ENCODE measurements at places on chromosomes 6 and 20.

DNA sequence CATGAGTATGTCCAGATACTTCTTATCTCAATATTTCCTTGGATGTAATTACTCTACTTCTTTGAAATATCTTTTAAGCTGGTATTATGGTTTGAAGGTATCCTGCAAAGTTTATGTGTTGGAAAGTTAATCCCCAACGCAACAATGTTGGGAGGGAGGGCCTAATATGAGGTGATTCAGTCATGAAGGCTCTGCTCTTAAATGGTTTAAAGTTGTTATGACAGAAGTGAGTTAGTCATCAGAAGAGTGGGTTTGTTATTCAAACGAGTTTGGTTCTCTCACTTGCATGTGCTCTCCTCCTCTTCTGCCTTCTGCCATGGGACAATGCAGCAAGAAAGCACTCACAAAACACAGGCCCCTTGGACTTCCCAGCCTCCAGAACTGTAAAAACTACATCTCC is 176.3 kb downstream of the KCNQ5 start:
- no peak for DNase-seq

DNA sequence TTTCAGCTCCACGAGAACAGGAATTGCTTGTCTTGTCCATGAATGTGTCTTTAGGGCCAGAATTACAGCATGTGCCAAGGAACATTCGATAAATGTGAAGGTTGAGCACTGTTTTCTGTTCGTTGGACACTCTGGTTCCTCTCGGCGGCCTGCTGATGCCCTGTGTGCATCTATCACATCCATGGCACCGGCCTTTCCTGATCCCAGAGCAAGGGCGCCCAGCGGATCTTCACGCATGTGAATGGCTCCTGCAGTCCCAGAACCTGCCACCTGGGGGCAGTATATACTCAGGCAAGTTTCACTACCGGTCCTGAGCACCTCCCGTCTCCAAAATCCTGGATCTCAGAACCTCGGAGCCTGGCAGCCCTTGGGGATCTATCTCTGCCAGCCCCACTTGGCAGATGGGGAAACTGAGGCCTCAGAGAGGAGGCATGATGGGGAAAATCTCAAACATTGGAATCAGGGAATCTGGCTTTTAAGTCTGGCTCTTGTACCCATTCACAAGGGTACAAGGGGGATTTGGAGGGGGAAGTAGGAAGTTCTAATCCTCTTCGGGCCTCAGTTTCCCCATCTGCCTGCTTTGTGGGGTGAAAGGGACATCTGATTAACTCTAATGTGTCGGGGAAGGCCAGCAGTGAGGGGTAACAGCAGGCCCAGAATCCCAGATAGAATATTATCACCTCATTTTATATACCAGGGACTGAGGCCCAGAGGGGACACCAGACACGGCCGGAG is 4.3 kb upstream of the CEBPB start:
- DNase-seq = peak; percentile 93

- DNase-seq = peak; percentile 31
Observed at GRCh38 chr6:45780523-45780922, 235.1 kb downstream of the CLIC5 start.

DNA sequence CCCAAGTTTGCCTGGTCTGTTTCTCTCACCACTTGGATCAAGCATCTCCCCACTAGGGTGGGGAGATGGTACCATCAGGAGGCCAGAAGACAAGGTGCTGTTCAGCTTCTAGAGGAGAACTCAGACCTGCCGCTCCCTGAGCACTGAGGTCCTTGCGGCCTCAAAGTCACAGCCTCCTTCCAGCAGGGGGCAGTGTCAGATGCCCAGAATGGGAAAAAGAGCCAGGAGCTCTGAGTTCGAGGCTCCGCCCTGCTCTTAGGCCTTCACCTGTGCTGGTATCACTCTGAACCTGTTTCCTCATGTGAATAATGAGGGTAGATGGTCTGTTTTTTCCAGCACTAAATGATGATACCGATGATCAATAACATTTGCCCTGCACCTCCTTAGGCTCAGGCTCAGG is 68.7 kb downstream of the TOX2 start:
- DNase-seq = peak; percentile 22

DNA sequence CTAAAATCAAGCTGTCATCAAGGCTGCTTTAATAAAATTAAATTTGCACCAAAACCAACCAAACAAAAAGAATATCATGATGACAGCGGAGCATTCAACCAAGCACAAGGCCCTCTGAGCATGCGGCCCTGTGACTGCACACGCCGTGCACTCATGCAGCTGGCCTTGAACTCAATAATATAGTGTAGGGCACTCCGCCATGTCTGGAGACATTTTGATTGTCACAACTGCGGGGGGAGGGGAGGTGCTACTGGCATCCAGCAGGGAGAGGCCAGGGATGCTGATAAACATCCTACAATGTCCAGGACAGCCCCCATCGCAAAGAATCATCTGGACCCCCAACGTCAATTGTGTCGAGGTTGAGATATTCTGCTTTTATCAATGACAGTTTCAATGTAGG is 9.7 kb downstream of the MOCS3 start:
- peak; percentile 28 for DNase-seq

- DNase-seq = peak; percentile 33
Observed at GRCh38 chr6:122838060-122838780, 49.2 kb downstream of the SMPDL3A start.

GRCh38 chr20:39983183-39983582 is 705.9 kb downstream of the MAFB start:
- DNase-seq = no peak

- DNase-seq = no peak
Observed at GRCh38 chr6:129643176-129643575, 66.8 kb downstream of the ARHGAP18 start.

- DNase-seq = no peak
Observed at GRCh38 chr6:136551103-136551502, 881 bp upstream of the MAP7 start.

- DNase-seq = no peak
Observed at GRCh38 chr6:32669240-32669639, 2.8 kb upstream of the HLA-DQB1 start.

DNA sequence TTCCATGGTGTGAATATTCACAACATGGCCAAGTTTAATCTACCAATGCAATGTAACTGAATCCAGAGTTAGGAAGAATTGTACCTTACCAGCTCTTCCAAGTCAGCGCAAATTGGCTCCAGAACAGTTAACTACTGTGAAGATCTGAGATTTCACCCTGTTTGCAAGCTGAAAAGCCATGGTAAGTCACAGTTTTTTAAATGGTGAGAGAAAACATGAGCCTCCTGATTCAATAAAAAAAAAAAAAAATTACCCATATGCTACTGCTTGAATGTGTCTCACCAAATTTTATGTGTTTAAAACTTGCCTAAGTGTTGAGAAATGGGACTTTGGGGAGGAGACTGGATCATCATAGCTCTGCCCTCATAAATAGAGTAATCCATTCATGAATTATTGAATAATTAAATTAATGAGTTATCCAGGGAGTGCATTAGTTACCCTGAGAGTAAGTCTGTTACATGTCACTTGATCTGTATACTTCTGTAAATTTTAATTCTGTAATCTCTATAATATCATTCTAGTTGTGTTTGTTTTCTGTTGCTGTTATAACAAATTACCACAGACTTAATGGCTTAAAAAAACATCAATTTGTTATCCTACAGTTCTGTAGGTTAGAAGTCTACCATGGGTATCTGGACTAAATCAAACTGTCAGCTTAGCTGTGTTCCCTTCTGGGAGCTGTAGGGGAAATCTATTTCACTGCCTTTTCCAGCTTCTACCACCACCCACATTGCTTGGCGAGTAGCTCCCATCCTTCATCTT is 1355.9 kb downstream of the GRIK2 start:
- no peak for DNase-seq

DNA sequence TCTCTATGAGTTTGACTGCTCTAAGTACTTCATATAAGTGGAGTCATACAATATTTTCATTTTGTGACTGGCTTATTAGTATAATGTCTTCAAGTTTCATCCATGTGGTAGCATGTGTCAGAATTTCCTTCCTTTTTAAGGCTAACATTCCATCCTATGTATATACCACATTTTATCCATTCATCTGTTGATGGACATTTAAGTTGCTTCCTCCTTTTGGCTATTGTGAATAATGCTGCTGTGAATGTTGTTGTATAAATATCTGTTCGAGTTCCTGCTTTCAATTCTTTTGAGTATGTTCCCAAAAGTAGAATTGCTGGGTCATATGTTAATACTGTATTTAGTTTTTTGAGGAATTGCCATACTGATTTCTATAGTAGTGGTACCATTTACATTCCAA is 79.5 kb downstream of the PTPRA start:
- DNase-seq = no peak

GRCh38 chr20:25043499-25044260 is 14.3 kb downstream of the ACSS1 start:
- no peak for DNase-seq

DNA sequence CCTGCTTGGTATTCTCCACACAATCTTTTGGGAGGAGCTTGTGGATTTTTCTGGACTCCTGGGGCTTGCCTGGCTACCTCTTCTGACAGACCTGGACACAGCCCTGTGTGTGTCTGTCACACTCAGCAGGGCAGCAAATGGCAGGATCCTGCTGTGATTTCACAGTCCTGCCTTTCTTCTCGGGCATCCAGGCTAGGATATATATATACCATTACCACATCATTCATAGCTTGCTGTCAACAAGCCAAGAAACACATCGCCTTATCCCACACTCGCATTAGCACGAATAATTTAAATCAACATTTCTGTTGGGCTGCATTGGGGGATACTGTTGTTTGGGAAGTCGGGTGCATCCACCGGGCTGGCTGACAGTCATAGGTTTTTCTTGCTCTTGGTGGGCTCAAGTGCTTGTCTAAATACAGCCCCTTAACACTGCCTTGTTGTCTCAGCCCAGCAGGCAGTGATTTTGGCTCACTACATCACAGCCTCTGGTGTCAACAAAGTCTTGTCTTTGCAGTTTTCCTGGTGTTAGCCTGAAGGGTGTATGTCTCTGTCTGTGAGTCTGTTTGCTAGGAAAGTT is 154.9 kb upstream of the FERMT1 start:
- DNase-seq = no peak

DNA sequence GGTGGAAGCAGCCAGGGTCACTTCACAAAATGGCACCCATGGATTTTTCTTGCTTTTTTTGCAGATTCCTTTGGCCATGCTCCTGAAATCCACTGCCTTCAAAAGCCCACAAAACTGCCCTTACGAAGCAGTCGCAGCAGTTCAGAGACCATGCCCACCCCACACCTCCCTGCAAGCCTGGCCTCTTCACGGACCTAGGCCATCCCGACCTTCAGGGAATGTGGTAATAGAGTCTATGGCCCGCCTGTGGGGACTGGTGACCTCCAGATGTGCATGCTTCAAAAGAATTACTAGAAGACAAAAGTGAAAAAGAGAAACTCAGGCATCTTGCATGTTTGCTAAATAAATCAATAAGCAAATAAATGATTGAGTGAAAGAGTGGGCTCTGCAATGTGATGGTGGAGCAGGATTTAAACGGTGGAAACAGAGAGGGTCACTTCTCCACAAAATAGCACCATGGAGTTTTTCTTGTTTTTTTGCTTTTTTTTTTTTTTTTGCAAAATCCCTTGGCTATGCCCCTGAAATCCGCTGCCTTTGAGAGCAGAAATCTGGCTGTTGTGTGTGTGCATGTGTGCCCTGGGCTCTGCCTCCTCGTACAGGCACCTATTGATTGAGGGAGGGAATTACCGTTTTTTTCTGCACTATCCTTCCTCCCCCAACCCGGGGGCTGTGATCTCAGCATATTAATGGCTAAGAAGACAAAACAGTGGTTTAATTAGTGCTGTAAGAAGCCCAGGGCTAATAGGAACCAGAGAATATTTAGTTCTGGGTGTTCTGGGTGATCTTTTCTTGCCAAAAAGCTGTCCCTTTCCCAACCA is 107.4 kb downstream of the PXDC1 start:
- no peak for DNase-seq

GRCh38 chr20:20411402-20411801 is 43.5 kb downstream of the INSM1 start:
- peak; percentile 82 for DNase-seq

DNA sequence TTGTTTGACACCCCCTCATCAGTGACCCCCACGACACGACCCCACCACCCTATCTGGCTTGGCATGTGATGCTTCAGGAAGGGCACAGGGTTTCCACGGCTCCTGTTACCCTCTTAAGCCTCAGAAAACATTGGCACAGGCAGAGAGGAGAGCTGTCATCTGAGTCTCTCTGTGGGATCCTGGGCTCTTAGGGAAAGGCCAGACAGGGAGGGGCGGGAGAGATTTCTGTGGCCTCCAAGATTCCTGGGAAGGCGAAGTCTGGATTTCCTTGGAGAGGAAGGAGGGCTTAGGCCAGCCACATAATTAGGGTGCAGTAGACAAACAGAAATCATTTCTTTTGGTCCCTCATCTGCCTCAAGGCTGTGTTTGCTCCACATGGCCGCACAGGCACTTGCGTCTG is 191.6 kb upstream of the SNX9 start:
- no peak for DNase-seq

DNA sequence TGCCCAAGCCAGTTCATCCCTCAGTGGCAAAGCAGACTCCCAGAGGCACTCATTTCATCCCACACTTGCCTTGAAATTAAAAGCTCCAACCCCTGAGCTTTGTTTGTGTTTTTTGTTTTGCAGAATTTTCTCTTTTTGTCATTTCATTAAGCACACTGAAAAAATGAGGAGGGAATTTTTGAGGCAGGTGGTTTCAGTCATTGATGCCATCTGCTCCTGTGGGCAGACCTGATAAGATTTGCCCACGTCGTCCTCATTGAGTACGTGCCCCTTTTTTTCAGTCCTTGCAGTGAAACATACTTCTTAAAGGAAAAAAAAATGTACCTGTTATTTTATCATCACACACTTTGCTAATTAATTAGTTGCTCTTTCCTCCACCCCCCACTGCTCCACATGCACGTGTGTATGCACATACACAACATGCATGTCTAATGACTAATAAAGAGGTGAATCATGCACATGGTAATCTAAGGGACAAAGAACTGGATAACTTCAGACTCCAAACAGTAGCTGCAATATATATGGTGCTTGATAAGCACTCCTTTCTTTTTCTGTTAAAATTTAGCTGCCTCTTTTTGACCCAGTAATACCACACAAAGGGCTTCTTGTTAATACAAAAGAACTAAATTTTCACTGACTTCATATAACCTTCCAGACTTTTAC is 102.1 kb upstream of the TMEM181 start:
- no peak for DNase-seq

- DNase-seq = peak; percentile 56
Observed at GRCh38 chr6:101226677-101227135, 166.8 kb upstream of the GRIK2 start.

All from NCI-H82 (cell line).